ENCODE measurements at places on chromosomes 3 and 15.

GRCh38 chr15:55993804-55994560 is 570 bp upstream of the NEDD4 start:
- peak; percentile 46 for DNase-seq

- DNase-seq, result no peak
Measured at GRCh38 chr3:186896875-186897274, 33.5 kb upstream of the ST6GAL1 start.

DNA sequence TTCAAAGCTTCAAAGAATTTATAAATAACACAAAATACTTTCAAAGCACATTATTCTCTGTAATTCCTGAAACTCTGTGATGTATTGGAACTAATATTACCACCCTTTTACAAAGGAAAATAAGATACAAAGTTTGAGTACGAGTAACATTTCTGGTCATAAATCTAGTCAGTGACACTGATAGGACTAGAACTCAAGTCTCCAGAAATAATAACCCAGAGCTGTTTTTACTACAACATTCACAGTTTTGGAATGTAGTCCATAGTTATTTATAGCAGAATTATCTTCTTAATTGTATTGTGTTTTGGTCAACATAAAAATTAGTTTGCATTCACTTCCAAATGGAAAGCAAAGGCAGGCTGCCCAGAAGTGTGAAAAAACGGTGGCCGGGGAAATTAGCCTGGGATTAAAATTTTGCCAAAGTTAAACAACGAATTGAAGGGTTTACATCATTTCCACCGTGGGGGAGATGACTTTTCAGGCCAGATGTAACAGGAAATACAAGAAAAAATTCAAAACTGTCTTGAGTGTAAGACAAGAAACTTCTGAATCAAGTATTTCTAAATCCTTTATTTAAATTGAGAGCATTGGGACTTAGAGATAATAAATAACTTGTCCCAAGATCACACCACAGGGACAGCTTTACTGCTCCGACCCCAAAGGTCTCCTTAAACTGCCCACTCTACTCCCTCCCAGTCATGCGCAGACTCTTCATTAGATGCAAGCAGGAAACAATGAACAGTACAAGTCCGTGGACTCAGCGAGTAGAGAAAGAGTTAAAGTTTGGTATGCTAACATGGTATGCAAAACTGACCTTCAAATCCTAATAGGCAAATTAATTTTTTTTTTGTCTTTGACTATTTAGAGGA is 74.3 kb upstream of the VGLL4 start:
- peak; percentile 47 for DNase-seq

- peak; percentile 35 for DNase-seq
Measured at GRCh38 chr15:83753872-83754493, 100.1 kb downstream of the ADAMTSL3 start.

- DNase-seq, result peak; percentile 72
Measured at GRCh38 chr3:144162042-144162441, 190.4 kb downstream of the DIPK2A start.

DNA sequence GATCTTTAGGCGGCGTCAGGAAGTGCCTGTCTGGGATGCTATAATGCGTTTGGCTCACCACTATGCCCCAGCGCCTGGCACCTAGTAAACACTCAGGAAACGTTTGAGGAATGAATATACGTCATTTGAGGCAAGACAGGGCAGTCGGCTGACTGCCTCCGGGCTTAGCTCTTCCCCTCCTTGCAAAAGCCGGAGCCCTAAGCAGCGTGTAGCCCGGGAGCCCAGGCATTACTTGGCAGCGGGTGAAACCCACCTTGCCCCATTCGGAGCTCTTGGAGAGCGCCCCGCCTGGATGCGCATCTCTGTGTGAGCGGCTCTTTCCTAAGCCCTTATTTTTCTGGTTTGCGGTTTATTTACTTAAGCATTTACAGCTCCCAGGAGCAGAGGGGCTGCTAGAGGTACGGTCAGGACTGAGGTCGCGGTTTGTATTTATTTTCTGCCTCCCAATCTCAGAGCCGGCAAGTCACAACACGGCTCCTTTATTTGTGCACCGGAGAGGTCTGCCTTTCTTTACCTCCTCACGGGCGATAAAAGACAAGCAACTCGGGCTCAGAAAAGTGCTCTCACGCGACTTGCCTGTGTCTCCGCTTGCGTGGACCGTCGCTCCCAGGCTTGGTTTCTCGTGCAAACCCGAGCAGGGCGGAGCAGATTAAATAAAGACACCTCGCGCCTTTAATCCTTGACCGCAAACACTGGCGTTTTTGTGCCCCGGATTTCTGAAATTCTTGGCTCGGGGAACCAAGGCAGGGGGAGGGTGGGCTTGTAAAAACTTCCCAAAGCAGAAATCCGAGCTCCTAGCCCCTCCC is 737 bp upstream of the ITPR1 start:
- peak; percentile 80 for DNase-seq

DNA sequence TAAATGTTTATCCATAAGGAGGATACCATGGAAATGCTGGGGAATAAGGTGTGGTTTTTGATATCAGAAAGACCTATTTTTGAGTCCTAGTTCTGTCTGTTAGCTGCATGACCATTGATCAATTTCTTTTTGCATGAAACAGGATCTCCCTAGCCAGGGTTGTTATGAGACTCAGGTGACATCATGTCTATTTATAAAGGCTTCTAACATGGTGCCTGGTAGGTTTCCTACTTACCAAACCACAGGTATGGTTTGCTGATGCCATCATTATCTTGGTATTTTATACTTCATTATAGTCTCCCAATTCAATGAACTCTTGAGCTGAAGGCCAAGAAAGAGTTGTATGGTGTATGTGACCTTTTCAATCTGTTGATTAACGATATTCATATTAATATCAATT is 144.0 kb downstream of the CLSTN2 start:
- no peak for DNase-seq
